ENCODE measurements at places on chromosomes 5 and 9. TPM values are rescaled to one million over a fixed set of nuclear protein-coding genes. Genes with fewer than 3 reads are reported as not detected.

DNA sequence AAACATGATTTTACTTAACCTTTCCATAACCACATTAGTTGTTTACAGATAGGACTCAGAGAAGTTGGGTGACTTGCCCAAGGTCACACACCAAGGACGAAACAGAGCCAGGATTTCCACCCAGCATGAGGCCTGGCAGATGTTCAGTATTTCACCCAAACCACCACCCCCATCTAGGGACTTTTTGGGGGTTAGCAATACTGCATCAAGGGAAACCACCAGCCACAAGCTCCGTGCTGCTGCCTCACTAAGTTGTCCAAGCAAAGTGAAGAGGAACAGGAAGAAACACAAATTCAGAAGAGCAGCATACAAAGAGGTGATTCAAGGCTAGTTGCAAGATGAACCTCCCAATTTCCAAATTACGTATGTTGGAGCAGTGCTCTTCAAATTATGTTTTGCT lies 219.6 kb upstream of the RORB start:
- DNase-seq, result no peak

GRCh38 chr5:164748861-164749260 lies 1243.4 kb downstream of the MAT2B start:
- DNase-seq, result no peak

- no peak for DNase-seq
Observed at GRCh38 chr9:120267929-120268328, 312.0 kb downstream of the CDK5RAP2 start.

- DNase-seq, result peak; percentile 84
Observed at GRCh38 chr9:79224672-79225433, 346.9 kb upstream of the TLE4 start.

DNA sequence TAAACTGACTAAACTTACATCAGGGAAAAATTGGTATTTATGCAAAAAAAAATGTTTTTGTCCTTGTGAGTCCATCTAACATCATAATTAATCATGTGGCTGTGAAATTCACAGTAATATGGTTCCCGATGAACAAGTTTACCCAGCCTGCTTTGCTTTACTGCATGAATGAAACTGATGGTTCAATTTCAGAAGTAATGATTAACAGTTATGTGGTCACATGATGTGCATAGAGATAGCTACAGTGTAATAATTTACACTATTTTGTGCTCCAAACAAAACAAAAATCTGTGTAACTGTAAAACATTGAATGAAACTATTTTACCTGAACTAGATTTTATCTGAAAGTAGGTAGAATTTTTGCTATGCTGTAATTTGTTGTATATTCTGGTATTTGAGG lies 16.6 kb upstream of the SRP19 start:
- DNase-seq, result no peak

PDCD1LG2 gene
- total RNA-seq, result 1.1 TPM

DNA sequence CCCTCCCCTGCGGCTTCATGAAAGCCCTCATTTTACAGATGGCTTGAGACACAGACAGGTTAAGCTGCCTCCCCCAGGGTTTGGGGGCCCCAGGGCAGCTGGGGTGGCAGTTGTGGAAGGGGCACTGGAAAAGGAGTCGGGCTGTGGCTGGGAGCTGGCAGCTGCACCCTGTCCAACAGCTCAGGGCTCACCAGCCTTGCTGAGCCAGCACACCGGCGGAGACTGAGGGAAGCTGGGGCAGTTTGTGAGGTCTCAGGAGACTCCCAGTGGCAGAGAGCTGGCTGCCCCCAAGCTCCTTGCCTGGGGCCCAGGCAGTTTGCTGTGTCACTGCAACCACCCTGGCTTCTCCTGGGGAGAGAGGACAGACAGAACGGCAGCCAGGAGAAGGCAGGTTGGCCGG lies 34.8 kb upstream of the RAPGEF1 start:
- DNase-seq, result no peak

DNA sequence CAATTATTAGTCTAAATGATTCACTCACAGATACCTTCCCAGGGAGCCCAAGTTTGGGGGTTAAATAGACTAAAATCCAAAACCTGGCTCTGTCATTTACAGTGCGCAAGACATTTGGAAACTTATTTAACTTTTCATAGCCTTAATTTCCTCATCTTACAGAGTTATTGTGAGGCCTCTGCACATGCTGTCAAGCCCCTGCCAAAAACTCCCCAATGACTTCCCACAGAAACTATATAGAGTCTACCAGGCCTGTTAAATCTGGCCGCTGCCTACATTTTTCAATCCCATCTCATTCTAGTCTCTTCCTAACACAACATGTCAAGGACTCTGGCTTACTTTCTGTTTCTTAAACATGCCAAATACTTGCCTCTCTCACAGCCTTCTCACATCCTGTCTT lies 412.5 kb downstream of the ELAVL2 start:
- DNase-seq, result no peak

DNA sequence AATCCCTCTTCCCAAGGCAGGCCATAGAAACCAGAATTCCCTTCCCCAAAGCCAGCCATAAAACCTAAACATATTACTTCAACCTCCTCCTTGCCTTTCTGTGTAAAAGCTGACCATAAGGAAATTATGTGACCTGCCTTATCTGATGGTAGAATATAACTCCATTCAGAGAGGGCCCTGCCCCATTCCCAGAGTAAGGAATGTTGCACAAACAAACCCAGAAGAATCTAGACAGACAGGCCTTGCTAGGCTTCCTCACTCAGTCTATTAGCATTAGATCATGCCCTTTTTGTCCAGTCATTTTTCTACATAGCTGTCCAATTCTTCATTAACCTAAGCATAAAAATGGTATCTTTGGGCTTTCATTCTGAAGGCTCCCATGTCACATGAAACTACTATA lies 17.8 kb upstream of the IFNB1 start:
- no peak for DNase-seq

Measured in A172 (cell line).